ENCODE measurements at places on chromosomes 1 and 21. TPM values are rescaled to one million over a fixed set of nuclear protein-coding genes. Genes with fewer than 3 reads are reported as not detected.

The TNFRSF18 gene
- total RNA-seq = not detected

The KRTAP6-3 gene
- not detected for total RNA-seq

The DCST1 gene
- not detected for total RNA-seq

The ZNF362 gene
- 17.6 TPM for total RNA-seq

The VSIG8 gene
- not detected for total RNA-seq

The GSTM3 gene
- 54.2 TPM for total RNA-seq

GRCh38 chr1:108043707-108044106 lies 78.7 kb upstream of the VAV3 start:
- no peaks in the 10 kb centered on the region for H3K27me3 ChIP-seq
- no peaks in the 10 kb centered on the region for H3K36me3 ChIP-seq
- H3K4me1 ChIP-seq = no peaks in the 10 kb centered on the region
- no peak for DNase-seq
- no peak overlapping the region for H3K4me3 ChIP-seq

- no peak overlapping the region for H3K27ac ChIP-seq
- H3K4me3 ChIP-seq = no peak overlapping the region
- H3K36me3 ChIP-seq = no peaks in the 10 kb centered on the region
- DNase-seq = no peak
- no peaks in the 10 kb centered on the region for H3K27me3 ChIP-seq
- H3K4me1 ChIP-seq = no peaks in the 10 kb centered on the region
Observed at GRCh38 chr1:241063276-241063675, 293.7 kb downstream of the RGS7 start.
